Activated naive CD4-positive, alpha-beta T cell treated with anti-CD3 and anti-CD28 coated beads, Interleukin-2, amount 50 U/mL, for 72 hours (primary cell): ENCODE measurements at places on chromosomes 7 and 10. TPM values are rescaled to one million over a fixed set of nuclear protein-coding genes. Genes with fewer than 3 reads are reported as not detected.

- no peak for DNase-seq
Observed at GRCh38 chr7:147911201-147911601, 679.4 kb upstream of the C7orf33 start.

GRCh38 chr7:82167558-82168314, 275.8 kb downstream of the CACNA2D1 start:
- no peak for DNase-seq

DNA sequence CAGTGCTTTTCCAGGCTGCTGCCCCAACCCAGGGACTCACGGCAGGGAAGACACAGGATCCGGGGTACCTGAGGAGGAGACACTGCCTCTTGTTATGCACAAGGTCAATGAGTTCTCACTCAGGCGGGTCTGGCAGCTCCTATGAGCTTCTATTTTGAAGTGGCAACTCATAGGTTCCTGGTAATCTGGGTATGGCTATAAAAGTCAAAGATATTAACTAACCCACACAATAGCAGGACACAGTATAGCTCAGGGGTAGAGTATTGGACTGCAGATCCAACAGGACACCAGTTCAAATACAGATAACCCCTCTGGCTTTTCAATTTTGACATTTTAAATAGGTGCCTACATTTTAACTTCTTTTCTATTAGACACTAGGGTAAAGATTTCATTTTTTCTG, 130.3 kb upstream of the ZNF746 start:
- DNase-seq = no peak

DNA sequence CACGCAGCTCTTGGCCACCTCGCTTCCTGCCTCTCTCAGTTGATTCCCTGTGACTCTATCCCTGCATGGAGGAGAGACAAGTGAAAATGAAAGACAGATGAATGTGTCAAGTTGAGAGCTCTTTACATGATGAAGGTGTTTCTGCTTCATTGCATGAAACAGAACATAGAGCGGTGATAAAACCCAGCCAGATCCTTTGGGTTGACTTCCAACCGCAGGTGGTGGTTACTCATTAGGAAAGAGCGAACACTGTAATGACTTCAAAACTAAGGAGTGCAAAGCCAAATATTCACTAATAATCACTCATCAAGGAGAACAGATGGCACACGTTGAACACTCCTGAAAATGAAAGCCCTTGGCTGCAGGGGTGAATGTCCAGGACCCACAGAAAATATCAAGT, 31.8 kb upstream of the WDR11 start:
- DNase-seq = no peak

DNA sequence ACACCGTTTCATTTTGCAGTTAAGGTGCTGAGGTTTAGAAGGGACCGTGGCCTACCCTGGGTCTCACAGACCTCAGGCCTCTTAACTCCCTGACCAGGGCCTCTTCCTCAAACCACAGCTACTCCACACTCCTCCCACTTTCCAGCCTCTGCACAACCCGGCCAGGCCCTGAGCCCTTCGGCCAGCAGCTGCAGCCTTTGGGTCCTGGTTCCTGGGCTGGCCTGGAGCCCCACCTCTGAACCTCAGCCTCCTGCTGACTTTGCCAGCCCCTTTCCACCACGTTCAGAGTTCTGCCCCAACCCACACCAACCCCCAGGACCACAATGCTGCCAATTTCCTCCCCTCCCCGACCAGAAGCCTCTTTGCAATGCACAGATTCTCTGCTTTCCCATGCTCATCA, 84.1 kb downstream of the VOPP1 start:
- no peak for DNase-seq

PAX4 gene
- not detected for total RNA-seq

CDC123 gene
- 116 TPM for total RNA-seq

LRRTM3 gene
- total RNA-seq = not detected

AKR1C4 gene
- total RNA-seq = not detected

SFTPD gene
- not detected for total RNA-seq
